ENCODE measurements at places on chromosomes 2 and 18. TPM values are rescaled to one million over a fixed set of nuclear protein-coding genes. Genes with fewer than 3 reads are reported as not detected.

The KCNJ13 gene
- not detected for total RNA-seq

The WDR33 gene
- 42.7 TPM for total RNA-seq

The DSG2 gene
- 35.7 TPM for total RNA-seq

The DSG1 gene
- total RNA-seq: 0.68 TPM

The ASPRV1 gene
- total RNA-seq: 0.81 TPM

The KYNU gene
- total RNA-seq: 1.1 TPM

The STK11IP gene
- 13.9 TPM for total RNA-seq

The UNC80 gene
- not detected for total RNA-seq

The TOGARAM2 gene
- 38.0 TPM for total RNA-seq

The TXNDC9 gene
- 19.8 TPM for total RNA-seq

The ZNF385B gene
- 0.35 TPM for total RNA-seq

The SAG gene
- not detected for total RNA-seq

The OXER1 gene
- total RNA-seq: 0.43 TPM

The HAAO gene
- 1.9 TPM for total RNA-seq

The QPCT gene
- 1.7 TPM for total RNA-seq

The TBR1 gene
- not detected for total RNA-seq

The ANKRD30B gene
- total RNA-seq: not detected

The TCF7L1 gene
- 9.3 TPM for total RNA-seq

The FOXD4L1 gene
- not detected for total RNA-seq

The CREG2 gene
- not detected for total RNA-seq

- DNase-seq: no peak
Observed at GRCh38 chr18:48165111-48165866, 234.8 kb upstream of the SMAD2 start.

DNA sequence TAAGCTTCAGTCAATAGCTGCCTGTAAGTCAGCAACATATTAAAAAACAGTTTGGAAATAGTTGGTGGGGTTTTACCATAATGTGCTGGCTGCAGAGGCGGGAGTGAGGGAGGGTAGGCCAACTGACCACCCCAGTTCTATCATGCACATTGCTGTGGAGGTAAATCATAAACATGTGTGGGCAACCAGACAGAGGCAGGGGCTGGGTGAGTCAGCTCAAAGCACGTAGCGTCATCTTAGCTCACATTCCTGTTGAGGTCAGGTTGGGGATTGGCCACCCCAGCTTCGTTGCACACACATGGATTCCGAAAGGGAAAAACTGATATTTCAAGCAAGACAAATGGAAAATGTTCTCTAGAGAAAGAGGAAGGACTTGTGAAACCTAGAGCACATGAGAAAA, 19.5 kb downstream of the GPR45 start:
- no peak for DNase-seq

- DNase-seq: peak; percentile 5
Observed at GRCh38 chr18:62989195-62989594, 273.9 kb downstream of the PHLPP1 start.

DNA sequence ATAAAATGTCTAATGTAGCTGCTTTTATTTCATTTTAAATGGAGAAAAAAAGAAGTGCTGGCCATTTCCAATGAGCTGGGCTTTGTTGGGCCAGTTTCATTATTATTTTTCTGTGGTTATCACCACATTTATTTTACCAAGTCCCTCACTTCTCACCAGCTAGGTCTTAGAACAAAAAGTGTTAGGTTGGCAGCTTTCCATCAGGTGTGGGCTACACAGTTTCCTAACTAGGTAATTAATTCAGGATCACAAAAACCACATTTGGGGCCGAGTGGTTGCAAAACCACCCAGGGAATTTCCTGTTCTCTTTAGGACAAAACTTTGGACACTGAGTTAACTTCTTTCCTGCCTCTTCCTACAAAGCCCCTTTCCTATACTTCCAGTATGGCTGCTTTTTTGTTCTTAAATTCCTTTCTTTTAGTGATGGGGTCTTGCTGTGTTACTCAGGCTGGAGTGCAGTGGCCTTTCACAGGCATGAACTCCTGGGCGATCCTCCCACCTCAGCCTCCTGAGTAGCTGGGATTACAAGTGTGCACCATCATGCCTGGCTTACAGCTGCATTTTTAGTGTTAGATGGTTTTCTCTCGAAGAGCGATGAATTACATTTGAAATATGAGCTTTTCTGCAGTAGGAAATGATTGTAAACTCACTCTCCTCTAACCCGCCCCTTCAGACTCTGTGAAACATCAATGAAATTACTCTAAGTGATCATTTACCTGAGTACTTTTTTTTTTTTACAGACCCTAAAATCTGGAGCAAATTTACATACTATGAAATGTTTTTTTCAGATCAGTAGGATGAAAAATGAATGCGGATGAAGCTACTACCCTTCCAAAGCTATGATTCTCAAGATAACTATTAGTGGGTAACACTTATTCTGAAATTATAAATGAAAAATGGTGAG, 2.6 kb upstream of the ZFP36L2 start:
- no peak for DNase-seq

- DNase-seq: no peak
Observed at GRCh38 chr2:98300141-98300874, 45.9 kb upstream of the CNGA3 start.

DNA sequence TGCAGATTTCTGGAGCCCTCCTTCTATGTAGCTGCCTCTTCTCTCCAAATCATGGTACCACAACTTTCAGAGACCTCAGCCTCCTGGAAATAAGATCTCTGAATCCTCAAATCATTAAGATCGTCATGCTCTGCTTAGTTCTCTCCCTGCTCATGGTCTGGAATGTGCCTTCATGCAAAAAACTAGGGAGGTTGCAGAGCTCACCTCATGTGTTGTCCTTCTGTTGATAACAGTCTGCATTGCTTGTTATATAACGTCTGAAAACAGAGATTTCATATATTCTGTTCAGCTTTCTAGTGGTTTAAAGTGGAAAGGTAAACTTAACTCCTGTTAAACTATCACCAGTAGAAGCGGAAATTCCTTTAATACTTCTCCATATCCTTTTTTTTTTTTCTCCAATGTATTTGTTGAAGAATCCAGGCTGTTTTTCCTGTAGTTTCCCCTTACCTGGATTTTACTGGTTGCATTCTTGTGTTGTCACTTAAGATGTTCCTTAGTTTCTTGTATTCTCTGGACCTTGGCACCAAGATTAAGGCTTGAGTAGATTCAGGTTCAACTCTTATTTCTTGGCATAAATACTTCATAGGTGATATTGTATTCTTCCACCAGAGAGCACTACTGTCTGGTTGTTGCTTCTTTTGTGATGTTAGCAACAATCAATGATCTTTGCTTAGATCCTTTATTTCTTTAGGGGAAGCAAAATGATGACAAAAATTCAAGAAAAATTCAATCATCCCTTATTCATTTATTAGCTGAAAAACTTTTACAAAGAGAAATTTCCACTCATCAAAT, 211.3 kb downstream of the LOXHD1 start:
- no peak for DNase-seq

- DNase-seq: no peak
Observed at GRCh38 chr2:72864500-72864899, 22.7 kb upstream of the SPR start.

GRCh38 chr2:200408428-200409316, 101.2 kb downstream of the KCTD18 start:
- no peak for DNase-seq

DNA sequence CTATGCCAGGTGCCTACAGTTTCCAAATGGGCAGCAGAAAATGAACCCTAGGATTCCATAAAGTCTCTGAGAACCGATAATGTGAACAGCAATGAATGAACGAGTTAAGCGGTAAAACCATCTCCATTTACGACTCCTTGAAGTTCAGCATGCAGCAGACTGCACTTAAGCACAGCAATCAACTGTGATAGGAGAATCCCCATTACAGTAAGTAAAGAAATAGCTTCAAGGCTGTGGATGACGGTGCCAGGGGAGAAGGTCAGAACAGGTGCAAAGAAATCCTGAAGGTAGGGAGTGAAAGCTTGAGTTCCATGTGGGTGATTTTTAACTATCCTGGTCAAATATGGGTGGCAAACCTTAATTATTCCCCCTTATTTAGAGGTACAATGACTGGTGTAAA, 444.4 kb downstream of the NCKAP5 start:
- no peak for DNase-seq

- no peak for DNase-seq
Observed at GRCh38 chr2:146252119-146252518, 1592.7 kb upstream of the ACVR2A start.

DNA sequence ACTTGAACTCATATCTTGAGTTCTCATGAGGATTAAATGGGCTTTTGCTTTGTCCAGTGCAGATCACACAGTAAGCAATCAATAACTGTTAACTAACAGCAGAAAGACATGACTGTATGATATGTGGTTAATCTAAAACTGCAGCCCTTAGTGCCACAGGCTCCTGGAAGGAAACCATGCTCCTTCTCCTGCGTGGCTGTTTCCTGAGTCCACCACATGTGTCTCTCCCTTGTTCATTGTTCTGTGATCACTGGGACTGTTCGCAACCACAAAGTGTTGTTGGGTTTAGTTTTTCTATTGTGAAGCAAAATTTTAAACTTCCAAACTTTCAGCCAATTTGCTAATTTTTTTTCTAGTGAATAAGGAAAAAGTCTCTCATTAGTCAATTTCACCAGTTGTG, 130.9 kb upstream of the PTPRM start:
- no peak for DNase-seq

- no peak for DNase-seq
Observed at GRCh38 chr18:61606068-61606660, 272.9 kb downstream of the CDH20 start.

- no peak for DNase-seq
Observed at GRCh38 chr2:32485399-32485798, 128.6 kb downstream of the BIRC6 start.

DNA sequence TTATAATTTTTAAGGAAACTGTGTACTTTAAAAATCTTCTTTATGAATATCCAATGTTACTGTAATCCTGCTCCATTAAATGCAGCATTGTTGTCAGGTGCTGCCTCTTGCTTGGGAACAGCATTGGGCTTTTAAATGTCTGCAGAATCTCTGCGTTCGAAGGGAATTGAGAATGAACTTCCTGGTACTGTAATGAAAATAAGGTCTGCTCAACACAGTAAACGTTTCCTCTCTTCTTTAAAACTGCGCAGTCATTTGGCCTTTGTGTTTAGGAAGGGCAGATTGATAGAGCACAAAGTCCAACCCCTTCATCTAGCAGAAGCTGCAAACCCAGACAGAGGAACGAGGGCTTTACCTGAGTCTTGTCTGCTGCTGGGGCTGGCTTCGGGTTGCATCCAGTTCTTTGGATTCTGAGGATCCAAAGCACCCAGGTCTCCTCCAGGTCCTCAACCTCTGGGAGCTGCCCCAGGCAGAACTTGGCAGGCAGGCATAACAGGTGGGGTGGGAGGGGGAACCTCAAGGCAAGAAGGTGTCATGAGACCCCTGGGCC, 104.5 kb downstream of the UGGT1 start:
- DNase-seq: no peak

GRCh38 chr18:77012806-77013541, 119.6 kb downstream of the MBP start:
- DNase-seq: no peak

- no peak for DNase-seq
Observed at GRCh38 chr2:191253476-191253875, 8.3 kb downstream of the MYO1B start.

GRCh38 chr2:142020368-142020767, 110.4 kb downstream of the LRP1B start:
- DNase-seq: no peak

DNA sequence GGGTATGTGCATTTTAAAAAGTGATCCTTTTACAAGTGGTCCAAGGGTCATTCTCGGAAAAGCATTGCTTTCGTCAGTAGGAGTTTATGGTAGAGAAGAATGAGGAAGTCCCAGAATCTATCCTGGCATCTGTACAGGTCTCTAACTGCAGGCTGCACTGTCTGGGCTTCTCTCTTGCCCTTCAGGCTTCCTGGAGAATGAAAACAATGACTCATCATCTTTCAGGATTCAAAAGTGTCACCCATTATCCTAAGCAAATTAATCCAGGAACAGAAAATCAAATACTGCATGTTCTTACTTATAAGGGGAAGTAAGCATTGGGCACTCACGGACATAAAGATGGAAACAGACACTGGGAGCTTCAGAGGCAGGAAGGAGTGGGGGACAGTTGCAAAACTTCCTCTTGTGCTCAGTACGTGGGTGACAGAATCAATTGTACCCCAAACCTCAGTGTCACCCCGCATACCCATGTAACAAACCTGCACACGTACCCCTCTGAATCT, 60.2 kb upstream of the TXNDC2 start:
- DNase-seq: no peak

GRCh38 chr2:207896525-207897285, 127.0 kb upstream of the FZD5 start:
- no peak for DNase-seq

GRCh38 chr2:148528356-148529064, 116.0 kb upstream of the EPC2 start:
- no peak for DNase-seq

DNA sequence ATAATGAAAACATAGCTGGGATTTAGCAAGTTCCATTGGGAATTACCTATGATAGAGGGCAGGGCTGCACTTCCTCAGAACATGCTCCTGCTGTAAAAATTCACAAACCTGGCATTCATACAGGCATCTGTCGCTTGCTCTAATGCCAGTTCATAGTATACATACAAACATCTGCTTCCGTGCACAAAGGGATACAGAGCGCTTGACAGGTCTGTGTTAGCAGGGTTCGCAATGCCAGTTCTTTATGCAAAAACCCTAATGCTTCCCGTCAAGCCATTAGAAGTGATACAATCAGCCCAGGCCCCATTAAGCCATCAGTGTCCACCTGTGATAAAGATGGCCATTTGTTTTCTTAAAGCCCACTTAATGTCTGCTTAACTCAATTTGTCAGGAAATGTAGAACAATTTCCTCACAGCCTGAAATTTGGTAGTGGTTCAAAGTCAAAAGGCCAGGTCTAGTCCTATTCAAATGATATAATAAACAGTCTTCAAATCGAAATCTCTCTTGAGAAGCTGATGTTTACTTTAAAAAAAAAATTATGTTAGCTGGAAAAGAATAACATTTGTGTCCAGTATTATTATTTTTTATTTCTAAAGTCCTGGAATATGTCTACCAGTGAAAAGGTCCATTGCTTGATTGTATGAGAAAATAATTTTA, 556.3 kb downstream of the ARHGAP15 start:
- no peak for DNase-seq

- no peak for DNase-seq
Observed at GRCh38 chr18:75728621-75729020, 301.1 kb upstream of the SMIM21 start.

DNA sequence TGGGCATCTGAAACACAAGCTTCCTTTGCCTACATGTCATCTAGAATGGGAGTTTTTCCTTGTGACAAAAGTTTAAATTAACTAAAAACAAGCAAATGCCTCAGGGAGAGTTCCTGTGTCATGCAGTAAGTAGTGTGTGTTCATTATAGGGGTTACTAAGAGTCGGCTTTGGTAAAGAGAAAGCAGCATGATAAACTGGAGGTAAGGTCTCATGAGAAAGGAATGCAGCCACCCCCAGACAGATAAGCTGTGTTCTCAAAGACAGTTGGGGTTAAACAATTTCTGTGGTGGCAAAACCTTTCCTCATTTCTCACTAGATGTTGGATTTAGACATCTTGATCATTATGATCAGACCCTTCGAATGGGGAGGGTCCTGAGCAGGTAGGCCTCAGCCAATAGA, 129.7 kb downstream of the MAP4K4 start:
- DNase-seq: no peak

GRCh38 chr18:57353137-57353939, 981 bp downstream of the ST8SIA3 start:
- no peak for DNase-seq
